ENCODE measurements at places on chromosomes 5 and 9.

DNA sequence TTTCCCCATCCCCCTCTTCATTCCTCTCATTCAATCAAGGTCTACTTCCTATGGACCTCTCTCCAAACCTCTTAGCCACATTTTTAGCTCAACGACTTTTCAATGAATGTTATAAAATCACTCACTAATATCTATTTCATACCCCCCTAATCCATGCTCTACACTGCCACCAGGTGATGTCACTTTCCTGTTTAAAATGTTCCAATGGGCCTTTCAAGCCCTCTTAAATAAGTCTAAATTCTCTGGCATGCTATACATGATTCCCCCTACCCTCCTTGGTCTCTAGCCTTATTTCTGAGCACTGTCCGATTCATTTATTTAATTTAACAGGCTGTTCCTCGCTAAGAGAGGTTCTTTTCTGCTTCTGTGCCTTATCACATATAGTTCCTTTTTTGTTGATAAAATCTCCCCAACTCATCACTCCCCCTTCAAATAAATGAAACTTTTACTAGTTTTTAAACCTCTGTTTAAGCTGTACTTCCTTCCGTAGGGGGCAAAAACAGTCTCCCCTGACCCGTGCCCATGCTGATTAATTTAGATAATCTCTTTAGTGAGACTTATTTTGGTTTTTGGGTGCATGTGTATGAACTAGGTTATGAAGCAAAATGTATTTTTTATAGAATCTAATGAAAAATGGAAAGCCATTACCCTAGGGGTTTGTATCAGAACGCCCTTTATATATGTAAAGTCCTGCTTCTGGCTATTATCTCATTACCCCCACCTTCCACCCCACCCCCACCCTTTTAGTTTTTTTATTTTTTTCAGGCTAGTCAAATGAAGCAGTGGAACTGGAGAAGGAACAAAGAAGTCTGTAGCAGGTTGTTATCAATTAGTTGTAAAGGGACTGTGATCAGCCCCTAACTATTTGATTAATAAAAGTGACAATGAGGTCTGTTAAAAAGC, 9.0 kb downstream of the ABHD17B start:
- no peak for DNase-seq

- DNase-seq, result no peak
Measured at GRCh38 chr9:29241320-29241719, 1668.0 kb upstream of the C9orf72 start.

DNA sequence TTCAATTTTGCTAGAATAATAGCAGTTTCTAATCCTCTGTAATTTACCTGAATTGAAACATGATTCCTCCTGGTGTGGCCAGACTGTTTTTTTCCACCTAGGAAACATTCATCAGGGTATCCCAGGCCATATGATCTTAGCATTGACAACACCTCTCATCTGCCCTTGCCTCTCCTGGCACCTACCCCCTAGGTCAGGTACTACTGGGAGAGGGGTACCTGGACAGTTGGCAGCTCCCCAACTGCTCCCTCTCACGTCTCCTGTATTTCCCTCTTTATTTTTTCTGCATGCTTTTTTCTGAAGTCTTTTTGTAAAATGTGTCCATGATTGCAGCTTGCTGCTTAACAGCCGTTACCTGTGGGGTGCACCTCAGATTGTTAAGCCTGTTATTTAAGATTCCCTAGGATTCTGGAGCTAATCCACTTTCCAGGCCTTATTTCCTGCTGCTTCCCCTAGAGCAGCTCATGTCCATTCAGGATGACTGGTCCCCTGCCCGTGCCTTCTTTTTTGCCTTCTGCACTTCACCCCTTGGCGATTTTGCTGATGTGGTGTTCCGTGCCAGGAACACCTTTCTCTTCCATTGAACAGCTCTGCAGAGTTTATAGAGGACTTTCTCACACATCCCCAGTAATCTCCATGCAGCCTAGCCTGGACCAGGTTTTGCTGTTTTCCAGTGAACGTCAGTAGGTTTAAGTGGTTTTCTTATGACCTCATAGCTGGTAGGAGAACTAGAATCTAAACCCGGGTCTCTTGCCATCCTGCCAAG, 33.6 kb downstream of the SNX30 start:
- no peak for DNase-seq

- DNase-seq, result no peak
Measured at GRCh38 chr5:68215898-68216244, 315 bp downstream of the PIK3R1 start.

- no peak for DNase-seq
Measured at GRCh38 chr5:15694696-15695214, 194.8 kb downstream of the FBXL7 start.

- DNase-seq, result no peak
Measured at GRCh38 chr5:82163452-82164175, 114.5 kb downstream of the RPS23 start.
